ENCODE measurements at places on chromosomes 1 and 21.

DNA sequence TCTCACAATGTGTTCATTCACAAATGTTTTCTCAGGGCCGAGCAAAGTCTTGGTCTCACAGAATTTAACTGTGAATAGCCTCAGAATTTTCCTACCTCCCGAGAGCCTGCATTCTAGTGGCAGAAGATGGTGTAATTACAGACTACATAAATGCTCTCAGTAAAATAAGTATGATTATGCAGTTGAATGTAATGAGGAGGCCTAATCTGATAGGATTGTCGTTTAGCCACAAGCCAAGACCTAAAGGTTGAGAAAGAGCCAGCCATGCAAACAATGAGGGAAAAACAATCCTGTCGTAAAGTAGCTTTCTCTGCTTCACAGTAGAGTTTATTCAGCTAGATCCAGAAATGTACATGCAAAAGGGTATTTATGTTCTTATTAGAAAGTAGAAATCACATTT lies 607.8 kb upstream of the B3GALT2 start:
- DNase-seq: no peak

DNA sequence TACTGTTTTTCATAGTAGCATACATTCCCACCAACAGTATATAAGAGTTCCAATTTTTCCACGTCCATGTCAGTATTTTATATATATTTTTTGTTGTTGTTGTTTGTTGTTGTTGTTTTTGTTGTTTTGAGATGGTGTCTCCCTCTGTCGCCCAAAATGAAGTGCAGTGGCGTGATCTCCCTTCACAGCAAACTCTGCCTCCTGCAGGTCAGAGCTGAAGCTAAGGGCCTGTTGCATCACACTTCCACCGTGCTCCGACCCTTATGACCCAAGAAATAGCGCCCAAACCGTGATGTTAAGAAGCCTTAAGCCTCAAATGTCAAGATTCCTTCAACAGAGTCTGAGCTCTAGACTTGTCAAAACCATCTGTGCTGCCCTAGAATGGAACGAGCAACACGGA lies 2032.3 kb downstream of the MRPL39 start:
- DNase-seq: no peak

GRCh38 chr1:15151377-15151806 lies 2.2 kb upstream of the TMEM51 start:
- no peak for DNase-seq

DNA sequence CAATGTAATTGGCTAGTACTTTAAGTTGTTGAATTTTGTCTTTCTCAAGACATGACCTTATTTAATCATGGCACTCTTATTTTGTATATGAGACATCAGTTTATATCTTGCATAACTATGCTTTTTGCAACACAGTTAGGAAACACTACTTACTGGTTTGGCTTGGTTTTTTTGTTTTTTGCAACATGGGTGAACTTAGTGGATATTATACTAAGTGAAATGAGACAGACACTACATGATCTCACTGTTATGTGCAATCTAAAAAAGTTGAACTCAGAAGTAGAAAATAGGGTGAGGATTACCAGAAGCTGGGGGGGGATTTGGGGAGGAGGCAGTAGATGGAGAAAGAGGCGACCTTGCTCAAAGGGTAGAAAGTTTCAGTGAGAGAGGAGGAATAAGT lies 132.1 kb downstream of the PLA2G4A start:
- DNase-seq: no peak

- DNase-seq: no peak
Observed at GRCh38 chr1:25754470-25755181, 45.4 kb upstream of the SELENON start.

- no peak for DNase-seq
Observed at GRCh38 chr1:182083851-182084486, 22.5 kb upstream of the ZNF648 start.

DNA sequence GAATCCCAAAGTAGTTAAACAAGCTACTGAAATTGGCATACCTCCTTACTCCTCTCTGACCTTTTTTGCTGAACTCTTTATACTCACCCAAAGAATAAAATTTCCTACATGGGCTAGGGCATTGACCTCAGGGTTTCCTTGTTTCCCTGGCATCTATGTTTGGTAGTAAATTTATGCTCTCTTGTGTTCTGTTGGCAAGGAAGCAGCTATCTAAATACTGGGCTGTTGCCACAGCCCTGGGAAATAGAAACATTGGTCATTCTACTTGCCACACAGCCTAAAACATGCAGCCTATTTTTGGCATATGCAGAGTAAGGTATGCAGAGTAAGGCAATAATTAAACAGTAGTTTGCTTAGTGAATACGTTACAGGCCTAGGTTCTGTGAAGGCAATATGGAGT lies 351.4 kb downstream of the HLX start:
- no peak for DNase-seq

DNA sequence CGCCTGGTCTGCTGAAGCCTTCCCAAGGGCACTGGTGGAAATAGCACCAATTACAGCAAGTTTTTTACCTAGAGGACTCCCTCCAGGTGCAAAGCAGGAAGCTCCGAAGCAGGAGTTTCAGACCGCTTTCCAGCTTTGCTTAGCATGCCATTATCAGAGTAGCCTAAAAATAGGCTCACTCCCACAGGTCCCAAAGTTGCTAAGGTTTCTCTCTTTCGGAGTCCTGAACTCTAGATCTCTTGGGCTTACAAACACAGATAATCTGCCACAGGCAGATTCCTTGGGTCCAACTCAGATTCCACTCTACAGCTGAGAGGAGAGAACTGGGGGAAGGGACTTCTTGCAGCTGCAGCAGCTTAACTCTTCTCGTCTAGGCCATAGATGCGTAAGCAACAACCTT lies 22.5 kb downstream of the ZMYND12 start:
- no peak for DNase-seq

DNA sequence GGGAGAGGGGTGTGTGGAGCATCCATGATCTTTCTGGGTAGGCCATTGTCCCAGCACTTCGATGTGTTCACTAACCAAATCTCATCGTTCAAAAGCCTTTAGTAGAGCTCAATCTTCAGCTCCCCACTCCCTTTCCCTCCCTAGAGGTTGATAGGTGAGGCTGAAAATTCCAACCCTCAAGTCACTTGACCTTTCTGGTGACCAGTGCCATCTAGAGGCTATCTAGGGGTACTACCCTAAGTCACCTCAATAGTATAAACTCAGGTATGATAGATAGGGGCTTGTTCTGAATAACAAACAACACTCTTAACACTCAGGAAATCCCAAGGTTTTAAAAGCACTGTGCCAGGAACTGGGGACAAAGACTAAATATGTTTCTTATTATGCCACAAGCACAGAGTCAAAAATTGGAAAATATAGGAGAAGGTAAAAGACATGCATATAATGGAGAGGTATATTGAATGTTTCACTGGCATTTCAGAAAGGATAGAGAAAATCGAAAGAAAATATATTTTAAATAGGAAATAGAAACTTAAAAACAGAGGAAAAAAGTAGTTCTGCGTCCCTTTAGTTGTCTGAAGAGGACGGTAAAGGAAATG lies 42.9 kb upstream of the CD53 start:
- DNase-seq: peak; percentile 7

GRCh38 chr1:85027242-85027983 lies 20.9 kb downstream of the MCOLN3 start:
- no peak for DNase-seq
